Anterior cingulate cortex (tissue), 58 donors: ENCODE measurements at places on chromosomes 7 and 10.

DNA sequence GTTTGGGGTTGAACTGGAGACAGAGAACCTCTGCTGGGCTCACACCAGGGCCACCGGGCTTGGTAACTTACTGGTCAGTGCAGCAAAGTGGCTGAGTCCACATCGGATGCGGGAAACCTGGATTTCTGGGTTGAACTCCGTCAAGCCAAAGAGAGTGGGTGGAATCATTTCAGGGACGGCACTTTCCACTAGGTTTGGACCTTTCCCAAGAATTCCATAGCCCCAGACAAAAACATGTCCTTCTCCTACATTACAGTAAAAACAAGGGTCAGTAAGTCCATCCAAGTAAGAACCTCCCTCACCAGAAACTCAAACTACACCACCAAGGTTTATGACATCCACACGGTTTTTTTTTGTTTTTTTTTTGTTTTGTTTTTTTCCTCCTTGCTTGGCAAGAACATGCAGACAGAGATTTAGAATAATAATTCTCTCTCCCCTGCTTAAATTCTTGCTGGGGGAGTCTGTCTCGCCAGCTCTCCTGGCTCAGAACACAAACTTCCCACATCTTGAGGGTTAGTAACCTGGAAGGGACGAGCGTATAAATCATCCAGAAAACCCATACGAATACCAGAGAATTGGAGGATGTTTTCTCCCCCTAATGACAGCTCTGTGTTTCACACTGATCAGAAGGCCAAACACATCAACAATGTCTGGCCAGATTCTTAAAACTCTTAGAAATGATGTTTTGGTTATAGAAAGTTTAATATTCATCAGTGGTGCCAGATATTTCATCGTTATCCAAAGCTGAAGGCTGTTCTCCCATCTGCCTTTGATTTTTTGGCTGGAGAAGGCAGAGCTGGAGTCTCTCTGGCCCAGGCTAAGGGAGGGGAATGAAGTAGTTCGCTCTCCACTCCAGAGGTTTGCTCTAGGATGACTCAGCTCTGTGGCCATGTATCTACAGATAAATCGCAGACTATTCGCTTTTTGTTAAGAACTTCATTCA lies 17.5 kb downstream of the RCC1L start:
- no peak for DNase-seq

- no peak for DNase-seq
Measured at GRCh38 chr7:142375710-142376313, 118.0 kb upstream of the PRSS58 start.

DNA sequence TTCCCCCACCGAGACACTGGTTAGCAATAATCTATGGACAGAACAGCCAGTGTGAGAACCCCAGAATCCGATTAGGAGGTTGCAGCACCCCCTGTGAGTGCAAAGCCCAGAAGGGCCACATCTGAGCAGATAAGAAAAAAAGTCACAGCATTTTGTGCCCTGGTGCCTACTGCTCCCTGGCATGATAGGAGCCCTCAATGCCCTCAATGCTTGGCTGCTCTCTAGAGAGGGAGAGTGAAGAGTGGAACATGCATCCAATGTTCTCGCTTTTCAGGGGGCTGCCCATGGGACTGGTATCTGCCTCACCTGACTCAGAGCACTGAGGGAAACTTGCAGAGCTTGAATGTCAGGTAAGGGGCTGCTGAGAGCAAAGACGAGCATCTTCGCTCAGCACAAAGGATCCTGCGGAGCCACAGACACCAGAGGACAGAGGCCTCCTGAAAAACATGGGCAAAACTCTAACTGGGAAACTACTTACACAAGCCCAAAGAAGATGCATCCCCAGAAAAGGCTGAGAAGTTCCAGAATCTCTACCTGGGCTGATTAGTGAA lies 98.0 kb upstream of the FAM20C start:
- no peak for DNase-seq

DNA sequence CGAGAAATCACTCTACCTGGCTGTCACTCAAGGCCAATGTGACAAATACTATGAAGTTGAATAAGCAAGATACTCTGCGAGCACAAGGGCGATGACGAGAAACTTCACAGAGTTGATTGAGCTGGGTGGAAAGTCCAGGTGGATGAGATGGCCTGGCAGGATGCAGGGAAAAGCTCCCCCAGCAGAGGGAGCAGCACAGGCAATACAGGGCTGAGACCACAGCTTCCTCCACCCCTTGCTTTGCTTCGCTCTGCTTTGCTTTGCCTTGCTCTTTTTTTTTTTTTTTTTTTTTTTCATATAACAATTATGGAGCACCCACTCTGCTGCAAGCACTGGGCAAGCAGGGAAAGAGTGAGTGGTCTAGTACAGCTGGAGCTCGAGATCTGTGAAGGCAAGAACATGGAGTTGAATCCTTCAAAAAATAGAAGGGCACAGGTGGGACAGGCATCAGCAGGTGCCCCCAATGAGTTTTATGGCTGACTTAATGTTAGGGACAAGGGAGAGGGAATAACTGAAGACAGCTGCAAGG lies 88.3 kb downstream of the CABCOCO1 start:
- peak; percentile 6 for DNase-seq

DNA sequence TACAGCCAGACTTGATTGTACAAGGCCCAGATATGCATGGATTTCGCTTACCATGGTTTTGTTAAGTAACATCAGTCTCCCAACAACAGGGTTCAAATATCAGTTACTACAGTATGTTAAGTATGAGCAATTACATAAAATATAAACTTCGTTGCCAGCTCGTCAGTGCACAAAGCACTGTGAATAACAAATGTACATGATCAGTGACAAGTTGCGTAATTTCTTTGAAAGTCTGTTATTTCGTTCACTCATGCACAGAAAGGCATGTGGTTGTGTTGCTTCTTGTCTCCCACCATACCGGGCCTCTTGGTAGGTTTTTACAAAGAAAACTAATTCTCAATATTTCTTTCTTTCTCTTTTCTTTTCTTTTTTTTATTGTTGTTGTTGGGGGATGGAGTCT lies 12.5 kb upstream of the ZNF487 start:
- DNase-seq = no peak

GRCh38 chr7:91266067-91266688 lies 1.9 kb downstream of the FZD1 start:
- no peak for DNase-seq

DNA sequence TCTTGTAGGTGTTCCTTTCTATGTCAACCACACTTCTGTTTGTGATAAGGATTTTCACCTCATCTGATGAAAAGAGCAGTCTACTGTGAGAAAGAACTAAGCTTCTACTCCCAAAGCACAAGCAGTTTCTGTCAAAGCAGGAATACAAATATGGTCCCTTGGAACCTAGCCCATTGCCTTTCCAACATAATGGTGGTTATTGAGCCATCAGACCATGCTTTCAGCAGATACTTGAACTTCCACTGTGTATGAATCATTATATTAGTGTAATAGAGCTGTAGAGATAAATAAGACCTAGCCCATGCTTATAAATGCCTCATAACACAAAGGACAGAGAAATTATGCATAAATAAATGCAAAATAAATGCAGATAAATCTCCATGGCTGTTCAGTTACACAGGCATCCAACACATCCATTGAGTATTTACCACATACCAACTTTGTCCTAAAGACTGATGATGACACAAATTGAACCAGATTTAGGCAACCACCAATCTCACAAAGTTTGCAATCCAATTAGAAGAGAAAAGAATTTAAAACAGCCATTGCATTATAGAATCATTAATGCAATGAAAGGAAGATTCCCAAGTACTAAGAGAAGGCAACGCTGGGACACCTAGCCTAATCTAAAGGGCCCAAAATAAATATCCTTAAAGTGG lies 729.4 kb upstream of the C7orf33 start:
- DNase-seq = no peak

GRCh38 chr7:19798986-19799385 lies 25.6 kb upstream of the TMEM196 start:
- no peak for DNase-seq

GRCh38 chr7:32611201-32612099 lies 116.2 kb downstream of the AVL9 start:
- DNase-seq = peak; percentile 49

GRCh38 chr10:387909-388660 lies 252.8 kb downstream of the ZMYND11 start:
- DNase-seq = no peak

GRCh38 chr7:1950452-1951158 lies 280.5 kb downstream of the ELFN1 start:
- no peak for DNase-seq

DNA sequence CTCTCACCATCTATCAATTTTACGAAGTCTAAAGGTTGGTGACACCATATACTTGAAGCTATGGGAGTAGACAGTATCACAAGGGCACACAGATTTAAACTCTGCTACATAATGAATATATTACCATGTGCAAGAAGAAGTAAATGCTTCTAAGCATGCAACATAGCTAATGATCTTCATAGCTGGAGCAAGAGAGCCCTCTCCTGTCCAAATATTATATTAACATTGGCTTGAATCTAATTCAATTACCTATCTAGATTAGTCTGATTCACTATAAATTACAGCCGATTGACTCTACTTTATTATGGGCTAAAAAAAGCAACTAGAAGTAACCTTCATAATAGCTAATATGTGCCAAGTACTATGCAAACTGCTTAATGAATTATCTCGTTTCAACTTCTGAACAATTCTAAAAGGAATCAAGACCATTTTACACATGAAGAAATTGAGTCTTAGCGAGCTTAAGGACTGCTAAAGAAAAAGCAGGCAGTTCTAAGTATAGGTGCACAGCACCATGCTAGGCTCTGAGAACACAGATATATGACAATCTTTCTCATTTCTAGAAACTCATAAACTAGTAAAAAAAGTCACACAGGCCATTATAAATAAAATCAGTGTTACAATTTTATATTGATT lies 21.9 kb downstream of the FRA10AC1 start:
- DNase-seq = no peak

- no peak for DNase-seq
Measured at GRCh38 chr10:129085811-129086210, 381.2 kb upstream of the MGMT start.

GRCh38 chr7:66216687-66217086 lies 11.6 kb downstream of the TPST1 start:
- no peak for DNase-seq

- DNase-seq = no peak
Measured at GRCh38 chr7:682810-683209, 43.7 kb upstream of the DNAAF5 start.

- DNase-seq = no peak
Measured at GRCh38 chr10:4522296-4523000, 303.6 kb upstream of the AKR1E2 start.

DNA sequence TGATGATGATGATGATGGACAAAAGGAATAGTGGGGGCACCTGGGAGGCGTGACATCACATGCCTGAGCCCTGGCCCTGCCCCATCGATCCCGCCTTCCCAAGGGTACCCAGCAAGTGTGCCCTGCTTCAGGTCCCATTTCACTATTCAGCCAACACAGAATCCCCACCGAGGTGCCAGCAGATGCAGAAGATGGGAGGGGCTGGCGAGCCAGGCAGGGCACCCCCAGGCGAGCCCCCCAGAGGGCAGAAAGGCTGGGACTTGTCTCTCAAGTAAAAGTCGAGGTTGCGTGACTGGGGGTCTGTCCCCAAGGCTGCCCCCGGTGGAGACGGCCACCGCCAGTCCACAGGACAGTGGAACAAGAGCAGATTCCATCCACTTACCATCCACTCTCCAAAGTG lies 57.5 kb downstream of the INSIG1 start:
- DNase-seq = no peak

DNA sequence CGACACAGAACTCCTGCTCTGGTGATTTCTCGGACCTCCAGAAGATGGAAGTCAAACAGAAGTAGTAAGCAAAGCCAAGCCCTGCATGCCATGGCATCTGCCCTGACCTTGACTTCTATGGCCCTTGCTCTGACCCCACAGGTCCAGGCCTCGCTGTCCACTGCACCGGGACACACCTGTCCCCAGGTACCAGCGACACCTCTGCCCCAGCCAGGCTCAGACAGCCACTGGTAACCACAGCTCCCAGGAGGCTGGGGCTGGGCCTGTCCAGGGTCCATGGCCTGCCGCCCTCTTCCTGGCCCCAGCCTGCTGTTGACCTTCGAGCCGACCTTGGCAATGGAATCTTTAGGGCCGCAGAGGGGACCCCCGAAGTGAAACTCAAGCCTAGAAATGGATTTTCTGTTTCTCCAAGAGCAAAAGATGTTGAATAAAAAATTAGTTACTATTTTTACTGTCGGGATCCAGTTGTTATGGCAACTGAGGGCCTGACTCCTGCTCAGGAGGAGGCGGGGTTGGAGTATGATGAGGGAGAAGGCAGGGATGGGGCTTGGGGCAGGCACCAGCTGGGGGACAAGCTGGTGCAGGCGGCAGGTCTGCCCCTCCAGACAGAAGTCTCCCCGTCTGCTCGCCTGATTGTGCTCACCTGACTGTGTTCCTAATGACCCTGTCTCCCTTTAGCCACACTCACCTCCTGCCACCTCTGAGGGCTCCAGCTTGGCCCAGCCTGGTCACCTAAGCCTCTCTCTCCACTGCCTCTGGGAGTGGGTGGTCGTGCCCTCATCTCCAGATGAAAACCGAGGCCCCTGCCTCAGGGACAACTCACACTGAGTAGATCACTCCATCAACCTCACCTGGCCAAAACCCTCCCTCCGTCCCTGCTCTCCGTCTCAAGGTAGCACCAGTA lies 4.1 kb upstream of the MMD2 start:
- no peak for DNase-seq

- DNase-seq = no peak
Measured at GRCh38 chr7:137998250-137998649, 3.6 kb downstream of the CREB3L2 start.

DNA sequence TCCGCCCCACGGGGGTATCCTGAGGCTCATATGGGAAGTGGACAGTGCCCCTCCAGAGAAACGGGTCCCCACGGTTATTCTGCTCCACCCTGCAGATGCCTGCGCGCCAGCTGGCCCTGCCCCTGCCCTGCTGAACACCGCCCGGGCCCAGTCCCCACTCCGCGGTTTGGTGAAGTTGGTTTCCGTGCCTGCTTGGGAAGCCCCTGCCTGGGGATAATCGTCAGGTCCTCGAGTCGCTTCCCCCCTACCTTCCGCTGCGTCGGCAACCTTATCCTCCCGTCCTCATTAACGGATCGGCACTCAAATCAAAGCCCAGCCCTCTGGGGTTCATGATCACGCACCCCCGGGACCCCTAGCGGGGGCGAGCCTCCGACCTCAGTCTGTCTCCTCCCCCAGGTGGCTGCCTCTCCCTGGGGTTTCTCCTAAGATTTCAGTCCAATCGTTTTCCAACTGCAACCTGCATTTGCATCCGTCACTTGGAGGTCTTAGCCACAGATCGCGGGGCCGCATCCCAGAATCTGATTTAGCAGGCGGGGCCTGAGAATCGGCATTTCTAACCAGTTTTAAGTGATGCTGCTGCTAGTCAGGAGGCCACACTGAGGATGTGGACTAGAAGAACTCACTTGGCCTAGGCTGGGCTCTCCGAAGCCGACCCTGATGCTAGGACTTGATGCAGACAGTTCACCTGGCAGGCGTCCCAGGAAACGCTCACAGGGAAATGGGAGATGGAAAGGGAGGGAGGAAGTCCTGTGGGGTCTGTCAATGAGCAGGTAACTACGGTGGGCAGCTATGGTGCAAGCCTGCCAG lies 27.6 kb downstream of the WDR86 start:
- no peak for DNase-seq

GRCh38 chr10:97235353-97235752 lies 49.6 kb upstream of the SLIT1 start:
- no peak for DNase-seq
